ENCODE measurements at places on chromosomes 4 and X. TPM values are rescaled to one million over a fixed set of nuclear protein-coding genes. Genes with fewer than 3 reads are reported as not detected.

- no peak for DNase-seq
Observed at GRCh38 chrX:54085666-54086065, 41.4 kb upstream of the PHF8 start.

DNA sequence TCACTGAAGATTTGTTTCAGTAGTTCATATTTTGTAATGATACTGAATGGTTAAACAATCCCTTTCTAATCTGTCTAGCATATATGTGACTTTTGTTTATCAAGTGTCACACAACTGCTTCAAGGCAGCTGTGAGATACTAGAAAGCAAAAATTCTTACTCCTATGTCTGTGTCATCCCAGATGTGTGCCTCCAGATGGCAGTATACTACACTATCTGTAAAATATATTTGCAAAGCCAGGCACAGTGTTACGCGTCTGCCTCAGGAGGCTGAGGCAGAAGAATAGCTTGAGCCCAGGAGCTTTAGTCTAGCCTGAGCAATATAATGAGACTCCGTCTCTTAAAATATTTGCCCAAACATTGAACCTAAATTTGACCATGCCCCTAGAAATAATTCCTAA lies 4.0 kb downstream of the NUDT10 start:
- DNase-seq = no peak

KIF4A gene
- polyA plus RNA-seq = 18.2 TPM

GRCh38 chr4:79250887-79251286 lies 75.0 kb downstream of the NAA11 start:
- no peak for DNase-seq

DNA sequence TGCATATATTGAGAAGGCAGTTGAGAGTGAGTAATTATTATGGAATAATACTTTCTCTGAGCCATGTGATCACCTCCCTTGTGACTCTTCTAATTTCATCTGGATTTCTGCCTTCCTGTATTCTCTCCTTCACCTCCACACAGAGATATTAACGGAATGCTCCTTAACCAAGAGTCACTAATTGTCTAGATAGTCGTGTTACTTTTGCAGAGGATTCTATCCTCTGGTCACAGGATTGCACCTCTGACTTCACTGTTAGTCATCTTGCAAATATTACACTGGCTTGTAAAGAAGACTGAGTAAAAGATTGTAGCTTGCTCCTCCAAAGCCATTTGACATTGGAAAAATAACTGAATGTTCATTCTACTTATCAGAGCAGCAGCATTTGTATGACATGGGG lies 160.9 kb downstream of the SH2D1A start:
- DNase-seq = no peak

DNA sequence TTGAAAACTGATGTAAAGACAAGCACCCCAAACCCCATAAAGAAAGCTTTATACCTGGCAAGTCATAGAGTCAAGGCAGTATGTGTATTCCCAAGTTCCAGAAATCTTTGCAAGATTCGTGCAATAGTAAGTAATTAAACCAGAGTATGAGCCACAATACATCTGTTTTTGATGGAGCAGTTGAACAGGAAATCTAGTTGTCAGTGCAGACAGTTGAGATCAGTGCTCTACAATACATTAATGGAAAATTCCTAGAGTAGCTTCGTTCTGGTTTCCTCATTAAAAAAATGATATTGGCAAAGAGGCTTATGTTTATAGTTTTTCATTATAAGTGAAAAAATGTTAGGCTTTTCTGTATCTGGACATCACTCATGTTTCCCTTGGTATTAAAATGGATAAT lies 575.3 kb downstream of the TRIML1 start:
- no peak for DNase-seq

GRCh38 chr4:8321771-8322170 lies 52.2 kb downstream of the HTRA3 start:
- DNase-seq = no peak

- DNase-seq = no peak
Observed at GRCh38 chr4:188993871-188994270, 854.6 kb downstream of the TRIML1 start.

DNA sequence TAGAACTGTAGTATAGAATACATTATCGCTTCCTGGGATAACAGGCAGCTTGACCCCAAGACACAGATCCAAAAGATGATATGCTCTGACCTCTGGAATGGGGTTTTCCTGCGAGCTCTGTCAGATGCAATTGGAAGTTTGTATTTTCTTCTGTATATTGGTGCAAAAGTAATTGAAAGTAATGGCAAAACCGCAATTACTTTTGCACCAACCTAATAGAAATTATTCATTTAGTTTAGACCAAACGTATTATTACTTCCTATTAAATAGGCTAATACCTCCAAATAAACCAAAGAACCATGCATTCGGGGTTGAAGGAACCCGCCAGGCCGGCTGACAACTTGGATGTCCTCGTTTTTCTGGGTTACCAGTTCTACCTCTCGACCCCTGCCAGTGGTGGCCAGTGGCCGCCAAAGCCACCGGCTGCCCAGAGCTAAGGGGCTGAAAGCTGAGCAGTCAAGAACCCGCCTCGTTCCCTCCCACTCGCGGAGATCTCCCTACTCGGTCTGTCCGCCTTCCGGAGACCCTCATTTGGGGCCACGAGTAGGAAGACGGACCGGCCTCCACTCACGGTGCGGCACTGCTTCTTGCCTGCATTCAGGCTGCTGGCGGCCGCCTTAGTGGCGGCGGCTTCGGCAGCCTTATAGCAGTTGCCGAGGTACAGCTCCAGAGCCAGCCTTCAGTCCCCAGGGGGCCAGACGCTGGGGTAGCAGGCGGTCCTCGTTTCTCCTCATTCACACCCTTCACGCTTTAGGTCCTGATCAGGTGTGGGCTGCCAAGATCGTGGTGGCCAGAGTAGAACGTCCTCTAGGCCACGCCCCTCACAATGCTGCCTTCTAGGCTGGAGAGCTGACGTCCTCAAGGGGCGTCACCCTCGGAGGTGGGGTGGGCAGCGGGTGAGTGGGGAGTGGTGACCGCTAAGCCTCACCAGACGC lies 121.9 kb downstream of the RBMX2 start:
- DNase-seq = no peak

S100P gene
- 10.9 TPM for polyA plus RNA-seq

SLC4A4 gene
- 70.0 TPM for polyA plus RNA-seq

MAGEB2 gene
- not detected for polyA plus RNA-seq

GPR34 gene
- 6.2 TPM for polyA plus RNA-seq

LUZP4 gene
- not detected for polyA plus RNA-seq

NAT8L gene
- 5.6 TPM for polyA plus RNA-seq

DNA sequence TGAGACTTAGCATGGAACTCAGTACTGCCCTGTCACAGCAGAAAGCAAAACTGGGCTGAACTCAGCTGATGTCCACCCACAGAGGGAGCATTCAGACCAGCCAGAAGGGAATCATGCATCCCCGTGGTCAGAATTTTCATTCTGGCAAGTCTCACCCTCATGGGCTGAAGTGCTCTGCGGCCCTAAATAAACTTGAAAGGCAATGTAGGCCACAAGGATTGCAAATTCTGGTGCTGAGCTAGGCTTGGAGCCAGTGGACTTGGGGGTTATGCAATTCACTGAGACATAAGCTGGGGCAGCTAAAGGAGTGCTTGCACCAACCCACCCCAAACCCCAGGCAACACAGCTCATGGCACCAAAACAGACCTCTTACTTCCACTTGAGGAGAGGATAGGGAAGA lies 494.1 kb downstream of the GABRG1 start:
- DNase-seq = no peak

BANK1 gene
- 3.2 TPM for polyA plus RNA-seq

DNA sequence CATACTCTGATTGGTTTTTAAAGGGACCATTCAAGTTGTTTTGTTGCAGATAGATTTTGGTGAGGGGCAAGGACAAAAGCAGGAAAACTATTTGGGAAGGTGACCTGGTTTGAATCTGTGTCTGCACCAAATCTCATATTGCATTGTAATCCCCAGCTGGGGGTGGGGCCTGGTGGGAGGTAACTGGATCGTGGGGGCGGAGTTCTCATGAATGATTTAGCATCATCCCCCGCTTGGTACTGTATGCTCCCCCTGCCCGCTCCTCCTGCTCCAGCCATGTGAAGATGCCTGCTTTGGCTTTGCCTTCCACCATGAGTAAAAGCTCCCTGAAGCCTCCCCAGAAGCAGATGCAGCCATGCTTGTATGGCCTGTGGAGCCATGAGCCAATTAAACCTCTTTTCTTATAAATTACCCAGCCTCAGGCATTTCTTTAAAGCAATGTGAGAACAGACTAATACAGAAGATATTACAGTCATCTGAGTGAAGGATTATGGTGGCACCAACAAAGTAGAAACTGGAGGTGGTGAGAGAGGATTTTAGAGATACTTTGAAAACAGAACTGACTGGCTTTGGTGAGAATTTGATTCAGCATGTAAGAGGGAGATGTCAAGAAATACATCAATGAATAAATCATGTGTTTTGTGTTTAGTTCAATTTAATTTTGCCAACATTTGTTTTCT lies 14.4 kb downstream of the IL21 start:
- DNase-seq = no peak

DNA sequence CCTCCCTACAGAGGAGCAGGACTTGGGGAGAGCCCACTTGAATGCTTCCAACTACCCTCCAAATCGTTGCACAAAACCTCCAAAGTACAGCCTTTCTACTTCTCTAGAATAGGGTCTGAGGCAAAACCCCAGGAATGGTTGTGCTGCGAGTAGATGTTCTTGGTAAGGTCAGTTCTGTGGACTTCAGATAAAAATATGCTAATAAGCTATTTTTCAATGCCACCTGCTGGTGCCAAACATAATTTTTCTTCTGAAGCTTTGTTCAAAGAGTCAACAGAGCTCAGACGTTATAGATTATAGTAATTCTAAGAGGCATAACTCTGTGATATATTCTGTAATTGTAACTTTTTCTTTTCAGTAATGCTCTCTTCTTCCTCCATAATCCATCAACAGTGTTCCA lies 425.7 kb downstream of the GPAT3 start:
- DNase-seq = no peak

DNA sequence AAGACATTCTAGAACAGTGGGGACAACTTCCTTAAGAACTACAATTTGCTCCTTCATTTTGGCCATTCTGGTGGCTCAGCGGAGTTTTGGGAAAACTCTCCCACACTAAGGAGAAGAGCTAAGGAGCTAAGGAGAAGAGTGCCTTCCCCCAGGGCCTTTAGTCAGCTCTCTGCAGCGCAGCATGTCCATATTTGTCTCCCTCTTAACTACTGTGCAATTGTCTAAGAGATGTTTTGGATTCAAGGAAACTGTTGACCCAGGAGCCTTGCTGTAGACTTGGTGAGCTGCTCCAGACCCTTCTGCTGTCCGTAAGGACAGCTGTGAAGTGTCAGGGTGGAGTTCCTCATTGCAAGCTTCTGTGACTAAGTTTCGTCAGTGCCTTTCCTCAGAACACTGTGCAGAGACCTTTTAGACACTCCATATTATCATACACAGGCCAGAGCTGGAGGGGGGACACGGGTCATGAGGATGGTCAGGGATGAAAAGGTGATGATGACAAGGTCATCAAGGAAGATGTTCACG lies 179.0 kb downstream of the NHS start:
- DNase-seq = no peak

SSX2B gene
- not detected for polyA plus RNA-seq

DNA sequence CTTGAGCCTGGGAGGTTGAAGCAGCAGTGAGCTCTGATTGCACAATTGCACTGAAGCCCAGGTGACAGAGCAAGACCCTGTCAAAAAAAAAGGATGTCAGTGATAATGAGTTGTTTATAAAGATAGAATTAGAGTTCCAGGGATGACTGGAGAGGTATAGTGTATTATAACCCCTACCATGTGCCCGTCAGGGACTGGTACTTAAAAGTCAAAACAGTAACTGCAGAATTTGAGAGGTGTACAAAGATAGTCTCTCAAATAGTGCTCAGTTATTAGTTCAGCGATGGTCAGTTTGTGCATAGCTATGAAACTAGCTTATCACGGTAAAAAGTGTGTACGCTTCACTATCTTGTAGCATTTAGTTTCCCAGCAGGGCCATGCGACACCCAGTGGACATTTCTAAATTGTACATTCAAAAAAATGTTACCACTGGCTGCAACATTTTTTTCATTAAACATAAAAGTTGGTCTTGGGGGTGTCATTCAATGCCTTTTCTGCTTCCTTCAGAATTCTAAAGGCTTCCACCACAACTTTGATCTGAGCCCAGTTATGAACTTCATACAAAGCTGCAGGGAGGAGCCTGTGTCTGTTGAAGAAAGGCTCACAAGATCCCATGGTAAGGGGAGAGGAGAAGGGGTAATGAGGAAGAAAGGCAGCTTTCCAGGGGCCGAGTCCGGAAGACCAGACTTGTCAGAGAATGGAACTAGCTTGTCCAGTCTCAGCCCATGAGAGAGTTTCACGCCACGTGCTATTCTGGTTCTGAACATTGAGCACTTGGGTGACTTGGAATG lies 9.2 kb upstream of the GYG2 start:
- DNase-seq = no peak

DNA sequence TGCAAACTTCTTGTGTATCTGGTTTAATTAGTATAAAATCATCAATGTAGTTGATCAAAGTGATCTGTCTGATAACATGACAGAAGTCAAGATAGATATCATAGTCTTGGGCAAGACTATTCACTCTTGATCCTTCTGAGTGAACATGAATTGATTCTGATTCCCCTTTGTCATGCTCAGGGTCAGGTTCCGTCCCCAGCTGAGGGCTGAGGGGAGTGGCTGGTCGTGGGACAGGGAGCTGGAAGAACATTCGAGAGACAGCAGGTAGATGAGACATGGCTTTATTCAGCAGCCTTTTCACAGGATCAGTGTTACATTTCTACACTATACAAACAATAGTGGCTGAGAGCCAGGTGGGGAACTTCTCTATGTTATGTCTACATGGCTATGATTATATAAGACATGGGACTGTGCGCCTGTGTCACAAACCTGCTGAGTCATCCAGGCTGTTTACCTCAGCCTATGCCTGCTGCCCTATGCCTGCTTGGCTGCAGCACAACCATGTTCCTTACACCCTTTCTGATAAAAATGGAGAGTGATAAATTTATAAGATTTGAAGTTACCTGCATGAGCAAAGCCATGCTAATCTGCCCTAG lies 586.9 kb upstream of the NR3C2 start:
- DNase-seq = no peak

- DNase-seq = peak; percentile 64
Observed at GRCh38 chr4:8050555-8051206, 107.9 kb downstream of the ABLIM2 start.

OTUD6A gene
- not detected for polyA plus RNA-seq

CPLX1 gene
- 1.4 TPM for polyA plus RNA-seq

DNA sequence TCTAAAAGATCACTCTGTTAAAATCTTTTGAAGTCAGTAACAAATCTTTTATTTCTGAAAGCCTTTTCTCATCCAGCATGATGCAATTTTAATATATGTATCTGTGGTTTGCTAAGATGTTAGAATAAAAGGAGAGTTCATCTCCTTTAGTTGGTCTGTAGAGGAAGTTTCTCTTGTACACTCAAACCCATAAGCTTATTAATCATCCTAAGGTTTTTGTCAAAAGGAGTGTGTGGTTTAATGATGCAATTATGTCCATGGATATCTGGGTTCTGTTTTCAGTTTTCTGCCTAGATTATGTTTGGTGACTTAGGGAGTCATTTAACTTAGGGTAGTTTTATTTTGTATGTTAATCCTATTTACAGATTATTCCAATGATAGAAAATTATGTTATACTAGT lies 52.1 kb upstream of the NDST4 start:
- no peak for DNase-seq
